T-cell (primary cell): ENCODE measurements at places on chromosomes 4 and X.

DNA sequence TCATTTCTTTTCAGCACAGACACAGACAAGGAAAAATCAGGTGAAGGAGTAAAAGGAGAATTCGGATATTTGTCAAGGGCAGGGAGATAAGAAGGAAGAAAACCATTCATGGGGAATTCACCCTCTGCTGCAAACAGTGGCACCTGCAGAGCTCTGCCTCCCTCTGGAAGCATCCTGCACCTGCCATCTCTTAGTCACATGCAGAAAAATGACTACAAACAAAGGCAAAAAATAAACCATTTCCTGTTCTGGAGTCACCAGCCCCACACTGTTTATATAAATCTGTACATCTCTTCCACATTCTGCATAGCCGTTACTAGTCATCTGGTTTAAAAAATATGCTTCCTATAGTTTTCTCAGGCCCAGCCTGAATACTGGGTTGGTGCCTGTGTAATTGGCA, 205.3 kb downstream of the ARAP2 start:
- no peak for DNase-seq

DNA sequence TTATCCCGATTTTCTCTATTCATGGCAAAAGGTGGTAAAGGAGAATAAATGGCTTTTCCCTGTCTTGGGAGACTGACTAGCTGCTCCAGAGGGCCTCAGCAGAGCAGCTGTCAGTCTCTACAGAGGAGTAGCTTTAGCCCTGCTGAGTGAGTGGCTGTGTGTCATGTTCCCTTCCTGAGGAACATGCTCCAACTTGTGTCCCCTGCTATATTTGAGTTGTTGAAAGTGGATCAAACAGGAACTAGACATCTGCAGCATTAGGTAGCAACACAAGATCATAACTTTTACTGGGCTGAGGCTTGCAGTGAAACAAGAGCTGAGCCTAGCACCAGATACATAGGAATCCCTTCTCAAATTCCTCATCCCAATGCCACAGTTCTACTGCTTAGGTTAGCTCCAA, 26.7 kb upstream of the PLAC1 start:
- no peak for DNase-seq

GRCh38 chr4:71210823-71211222, 128.0 kb upstream of the SLC4A4 start:
- no peak for DNase-seq

DNA sequence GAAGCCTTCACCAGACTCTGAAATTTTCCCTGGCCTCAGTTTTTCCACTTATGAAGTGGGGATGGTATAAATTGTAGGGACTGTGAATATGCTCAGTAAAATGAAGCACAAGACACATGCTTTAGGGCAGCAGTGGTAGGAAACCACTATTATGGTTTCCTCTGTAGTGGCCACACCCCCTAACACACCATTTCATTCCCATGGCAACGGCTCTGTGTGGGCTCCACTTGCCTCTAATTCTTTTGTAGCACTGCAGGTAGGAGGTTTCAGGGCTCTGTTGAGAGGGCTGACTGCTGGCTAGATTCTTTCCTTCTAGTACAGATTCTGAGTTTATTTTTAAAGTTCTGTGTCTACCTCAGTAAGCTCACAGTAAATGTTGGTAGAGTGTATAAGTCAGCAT, 3.5 kb upstream of the VMA21 start:
- DNase-seq: peak; percentile 63

DNA sequence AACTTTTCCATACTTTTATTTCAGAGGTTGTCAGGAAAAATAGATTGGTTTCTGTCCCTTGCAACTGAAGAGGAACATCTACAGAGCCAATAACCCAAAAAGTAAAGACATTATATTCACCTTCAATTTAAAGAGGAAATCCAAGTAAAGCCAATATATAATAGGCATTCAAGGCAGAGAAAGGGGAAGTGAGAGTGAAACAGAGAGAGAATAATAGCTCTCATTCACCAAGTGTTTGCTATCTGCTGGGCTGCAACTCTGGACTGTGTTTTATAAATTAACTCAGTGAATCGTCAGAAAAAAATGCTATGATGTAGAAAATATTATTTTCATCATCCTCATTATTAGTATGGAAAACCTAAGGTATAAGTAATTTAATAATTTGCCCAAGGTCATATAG, 448.5 kb downstream of the TRAM1L1 start:
- no peak for DNase-seq

GRCh38 chr4:18007625-18008024, 13.9 kb downstream of the LCORL start:
- no peak for DNase-seq
